ENCODE measurements at places on chromosomes 11 and 22.

DNA sequence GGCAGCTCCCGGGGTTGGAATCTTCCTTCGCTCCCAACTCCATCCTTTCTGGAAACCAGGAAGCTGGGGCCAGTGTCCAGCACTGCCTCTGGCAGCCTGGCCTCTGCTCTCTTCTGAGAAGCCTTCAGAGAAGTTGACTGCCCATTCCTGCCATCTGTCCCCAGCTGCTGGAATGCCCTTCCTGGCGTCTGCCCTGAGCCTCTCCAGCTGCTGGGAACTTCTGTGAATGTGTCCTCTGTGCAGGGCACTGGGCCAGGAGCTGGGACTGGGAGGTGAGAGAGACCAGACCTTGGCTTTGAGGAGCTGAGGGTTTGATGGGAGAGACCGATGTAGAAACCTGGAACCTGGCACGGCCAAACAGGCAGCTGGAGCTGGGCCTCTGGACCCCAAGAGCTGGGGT, 5.9 kb upstream of the SOX10 start:
- DNase-seq = no peak

- DNase-seq = no peak
These were observed 18.6 kb upstream of the PARVB start for GRCh38 chr22:44005524-44005923.

DNA sequence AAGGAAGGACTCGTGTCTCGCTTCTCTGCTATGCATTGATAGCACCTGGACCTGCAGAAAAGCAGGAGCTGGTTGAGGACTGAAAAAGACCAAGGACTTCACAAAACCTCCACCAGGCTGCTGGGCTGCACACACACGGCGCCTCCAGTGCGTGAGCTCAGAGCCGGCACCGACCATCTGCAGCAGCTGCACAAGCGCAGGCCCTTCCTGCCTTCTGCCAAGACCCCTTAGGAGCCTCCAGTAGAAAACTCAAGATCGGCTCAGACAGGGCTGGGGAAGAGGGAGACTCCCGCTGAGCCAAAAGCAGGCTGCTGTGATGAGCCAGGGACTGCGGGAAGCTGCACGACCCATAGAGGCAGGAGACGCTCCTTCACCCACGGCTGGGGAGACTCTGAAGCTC, 70.9 kb downstream of the PHF21B start:
- no peak for DNase-seq

DNA sequence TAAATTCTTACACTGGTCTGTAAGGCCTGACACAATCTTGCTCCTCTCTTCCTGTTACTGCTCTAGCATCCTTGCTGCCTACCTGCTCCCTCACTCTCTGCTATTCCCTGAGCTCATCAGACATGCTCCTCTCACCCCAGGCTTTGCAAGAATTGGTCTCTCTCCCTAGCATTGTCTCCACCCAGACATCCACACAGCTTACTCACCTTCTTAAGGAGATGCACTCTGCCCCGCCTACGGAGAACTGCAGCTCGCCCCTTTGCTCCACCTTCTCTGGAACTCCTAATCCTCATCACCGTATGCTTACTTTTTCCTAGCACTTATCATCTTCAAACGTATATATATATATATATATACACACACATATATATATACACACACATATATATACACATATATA, 23.3 kb upstream of the TMPRSS5 start:
- DNase-seq = no peak

DNA sequence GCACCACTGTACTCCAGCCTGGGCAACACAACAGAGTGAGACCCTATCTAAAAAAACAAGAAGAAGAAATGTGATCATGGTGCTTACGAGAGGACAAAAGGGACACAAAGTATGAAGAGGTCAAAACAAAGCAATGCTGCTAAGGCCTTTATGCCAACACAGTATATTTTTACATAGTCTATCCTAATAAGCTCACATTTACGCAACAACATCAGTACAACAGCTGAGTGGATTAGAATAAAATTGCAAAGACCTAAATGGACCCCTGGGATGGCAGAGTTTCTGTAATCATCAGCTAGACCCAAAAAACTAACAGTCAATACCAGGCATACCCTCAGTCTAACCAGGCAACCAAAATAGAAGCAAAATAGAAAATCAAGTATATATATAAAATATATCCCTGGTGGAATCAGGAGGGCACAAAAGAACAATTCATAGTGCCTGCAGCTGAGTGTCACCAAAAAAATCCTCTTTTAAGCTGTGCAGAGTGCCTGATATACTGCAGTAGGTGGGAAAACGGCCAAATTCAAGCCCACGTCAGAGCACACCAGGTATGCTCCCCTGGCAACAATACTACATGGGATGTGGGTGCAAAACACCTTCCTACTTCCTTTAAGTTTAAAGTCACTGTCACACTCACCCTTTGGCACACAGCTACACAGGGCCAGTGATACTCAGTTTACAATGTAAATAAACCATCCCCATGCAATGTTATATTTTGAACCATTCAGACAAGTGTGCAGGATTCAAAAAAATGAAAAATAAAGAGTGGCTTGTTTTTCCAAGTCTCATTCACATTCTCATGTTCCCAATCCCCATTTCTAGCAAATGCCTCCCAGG, 57.8 kb downstream of the RBFOX2 start:
- no peak for DNase-seq

GRCh38 chr11:804599-804964, 449 bp downstream of the PIDD1 start:
- no peak for DNase-seq

DNA sequence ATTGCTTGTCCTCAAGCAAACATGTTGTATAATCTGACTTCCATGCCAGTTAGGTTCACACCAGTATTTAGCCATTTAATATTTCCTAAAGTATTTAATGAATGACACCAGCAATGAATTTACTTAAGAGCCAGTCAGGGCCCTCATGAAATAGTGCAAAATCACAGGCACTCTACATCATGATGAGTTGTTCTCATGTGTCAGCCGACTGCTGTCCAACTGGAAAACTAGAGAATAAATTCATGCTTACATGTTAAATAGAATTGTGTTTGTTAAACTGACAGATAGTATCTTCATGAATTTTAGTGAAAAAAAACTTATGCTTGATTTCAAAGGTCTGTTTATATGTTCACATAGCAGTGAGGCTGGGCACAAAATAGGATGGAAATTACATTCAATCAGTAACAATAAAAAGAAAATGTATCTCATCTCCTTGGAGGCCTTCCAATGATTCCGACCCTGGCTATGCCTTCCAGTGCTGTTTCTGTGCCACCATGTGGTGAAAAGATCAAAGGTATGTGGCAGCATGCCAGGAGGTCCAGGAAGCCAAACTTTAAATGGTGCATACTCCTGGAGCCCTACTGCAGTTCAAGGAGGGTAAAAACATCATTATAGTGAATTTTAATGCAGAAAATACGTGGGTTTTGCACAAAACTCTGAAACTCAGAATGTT, 45.2 kb downstream of the CTSC start:
- DNase-seq = no peak

GRCh38 chr11:14886513-14886912, 5.5 kb downstream of the CYP2R1 start:
- no peak for DNase-seq

DNA sequence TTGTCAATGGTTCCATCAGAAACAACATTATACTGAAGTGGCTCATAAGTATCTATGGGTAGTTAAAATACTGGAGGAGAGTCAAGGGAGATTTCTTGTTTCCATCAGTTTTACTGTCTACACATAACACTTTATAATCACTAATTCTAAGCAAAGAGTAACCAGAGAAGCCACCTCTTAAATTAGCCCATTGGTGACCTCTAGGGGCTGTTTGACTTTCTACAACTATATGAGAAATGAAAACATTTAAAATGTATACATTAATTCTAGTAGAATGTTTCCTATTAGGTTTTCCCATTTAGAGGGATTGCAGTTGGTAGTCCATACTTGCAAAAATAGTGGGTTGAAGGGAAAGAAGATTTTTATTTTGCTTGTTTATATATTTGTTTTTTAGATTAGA, 504.3 kb downstream of the FAM181B start:
- DNase-seq = peak; percentile 52

DNA sequence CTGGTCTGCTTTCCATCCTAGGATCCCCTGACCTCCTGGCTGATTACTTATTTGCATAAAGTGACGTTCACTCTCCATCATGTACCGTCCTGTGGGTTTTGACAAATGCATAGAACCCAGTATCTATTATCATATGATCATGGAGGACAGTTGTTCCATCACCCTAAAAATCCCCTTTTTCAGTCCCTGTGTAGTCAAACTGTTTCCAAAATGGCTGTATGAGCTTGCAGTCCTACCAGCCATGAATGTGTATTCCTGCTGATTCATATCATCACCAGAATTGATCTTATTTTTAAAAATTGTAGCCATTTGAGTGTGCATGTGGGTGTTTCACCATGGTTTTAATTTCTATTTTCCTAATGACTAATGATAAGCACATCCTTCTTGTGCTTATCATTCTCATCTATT, 108.8 kb downstream of the MPPED1 start:
- DNase-seq = no peak

GRCh38 chr11:111128076-111128870, 117.3 kb upstream of the POU2AF2 start:
- no peak for DNase-seq

- peak; percentile 56 for DNase-seq
These were observed at the start of gene DAGLA for GRCh38 chr11:61679893-61680621. Gene DAGLA (plus strand): TSS chr11:61680391. CDS start chr11:61720156, 39,765 bp downstream.

- no peak for DNase-seq
These were observed 44.4 kb downstream of the CYTH4 start for GRCh38 chr22:37326726-37327125.

GRCh38 chr11:99925968-99926367, 761.1 kb upstream of the ARHGAP42 start:
- no peak for DNase-seq

DNA sequence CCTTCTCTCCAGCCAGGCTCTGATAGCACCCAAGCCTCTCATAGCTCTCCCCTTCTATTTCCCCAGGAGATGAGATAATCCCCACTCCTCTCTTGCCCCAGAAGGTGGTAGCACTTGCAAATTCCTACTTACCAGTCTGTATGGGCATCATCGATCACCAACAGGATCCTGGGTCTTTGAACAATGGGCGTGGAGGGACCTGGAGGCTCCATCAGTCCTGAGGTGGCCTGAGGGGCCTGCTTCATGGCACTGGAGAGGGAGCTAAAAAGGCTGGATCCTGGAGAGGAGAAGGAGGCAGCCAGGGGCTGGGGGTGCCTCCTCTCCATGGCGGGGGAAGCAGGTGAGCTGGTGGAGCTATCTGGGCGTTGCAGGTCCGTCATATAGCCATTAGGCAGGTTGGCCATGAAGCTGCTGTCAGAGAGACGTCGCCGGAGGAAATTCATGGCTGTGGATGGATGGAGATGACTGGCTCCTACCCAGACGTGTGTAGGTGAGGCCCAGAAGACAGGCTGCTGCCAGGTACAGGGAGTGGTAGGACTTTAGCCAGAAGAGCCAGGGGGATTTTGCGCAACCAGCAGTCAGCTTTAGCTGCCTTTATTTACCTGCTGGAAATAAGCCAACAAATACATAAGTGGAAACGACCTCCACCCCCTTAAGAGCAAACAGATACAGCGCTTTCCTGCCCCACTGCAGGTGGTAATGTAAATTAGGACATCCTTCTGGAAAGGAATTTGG, 51.8 kb downstream of the SYN3 start:
- DNase-seq = no peak

GRCh38 chr11:86279747-86280146, 22.3 kb upstream of the HIKESHI start:
- no peak for DNase-seq

DNA sequence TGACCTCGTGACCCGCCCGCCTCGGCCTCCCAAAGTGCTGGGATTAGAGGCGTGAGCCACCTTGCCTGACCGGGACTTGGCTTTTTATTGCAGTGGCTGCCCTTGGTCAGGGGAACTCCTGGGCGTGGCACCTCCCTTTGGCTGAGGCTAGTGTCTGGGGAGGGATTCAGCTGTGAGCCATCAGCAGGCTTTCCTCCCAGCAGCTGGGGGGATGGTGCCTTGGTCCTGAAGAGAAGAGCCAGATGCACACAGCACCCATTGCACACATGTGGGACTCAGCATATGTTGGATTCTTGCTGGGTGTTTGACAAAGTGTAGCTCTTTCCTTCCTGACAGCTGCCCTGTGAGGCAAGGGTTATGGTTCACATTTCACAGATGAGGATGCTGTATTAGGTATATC, 8.4 kb downstream of the CYTH4 start:
- DNase-seq = no peak

GRCh38 chr22:49961601-49962011, 1.0 kb downstream of the PIM3 start:
- DNase-seq = no peak

DNA sequence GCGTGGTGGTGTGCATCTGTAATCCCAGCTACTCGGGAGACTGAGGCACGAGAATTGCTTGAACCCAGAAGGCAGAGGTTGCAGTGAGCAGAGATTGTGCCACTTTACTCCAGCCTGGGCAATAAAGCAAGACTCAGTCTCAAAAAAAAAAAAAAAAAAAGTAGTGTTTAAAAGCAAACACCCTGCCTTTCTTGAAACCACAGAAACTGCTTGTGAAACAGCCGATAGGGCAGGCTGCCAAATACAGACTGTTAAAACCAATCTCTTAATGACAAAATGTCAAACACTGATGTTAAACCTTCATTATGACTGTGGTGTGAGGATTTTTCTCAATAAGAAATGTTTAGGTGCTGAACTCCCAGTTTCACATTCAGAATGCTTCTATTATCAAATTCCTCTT, 27.3 kb downstream of the MARK2 start:
- DNase-seq = no peak

DNA sequence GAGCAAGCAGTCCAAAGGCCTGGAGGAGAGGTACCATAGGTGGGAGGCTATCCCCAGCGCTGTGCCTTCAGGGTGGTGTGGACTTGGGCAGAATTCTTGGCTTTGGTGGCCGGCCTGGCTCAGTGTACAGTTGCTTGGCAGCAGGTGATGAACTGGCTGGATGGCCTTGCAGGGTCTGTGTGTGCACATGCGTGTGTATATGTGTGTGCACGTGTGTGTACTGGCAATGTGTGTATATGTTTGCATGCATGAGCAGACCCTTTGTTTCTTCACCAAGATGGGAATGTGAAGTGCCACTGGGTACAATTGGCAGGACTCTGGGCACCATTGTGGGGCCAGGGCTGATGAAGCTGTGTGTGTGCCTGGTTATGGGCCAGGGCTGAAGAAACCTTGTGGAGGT, 53.0 kb downstream of the CEP164 start:
- DNase-seq = no peak

DNA sequence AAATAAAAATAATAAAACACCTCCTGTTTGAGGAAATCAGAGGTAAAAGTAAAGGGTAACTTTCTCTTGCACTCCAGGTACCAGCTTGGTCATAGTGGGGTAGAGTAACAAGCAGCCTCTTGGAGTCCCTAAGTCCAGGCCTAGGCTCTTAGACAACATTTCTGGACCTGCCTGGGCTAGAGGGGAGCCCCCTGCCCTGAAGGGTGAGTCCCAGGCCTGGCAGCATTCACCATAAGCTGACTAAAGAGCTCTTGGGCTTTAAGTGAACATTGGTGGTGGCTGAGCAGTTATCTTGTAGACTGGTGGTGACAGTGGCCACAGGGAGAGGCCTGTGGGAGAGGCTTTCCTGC, 18.6 kb upstream of the OR56A3 start:
- DNase-seq = no peak
